ENCODE measurements at places on chromosomes 6 and 20.
A peak's percentile ranks its signal among the peaks of the same experiment; 100 is the strongest.

DNA sequence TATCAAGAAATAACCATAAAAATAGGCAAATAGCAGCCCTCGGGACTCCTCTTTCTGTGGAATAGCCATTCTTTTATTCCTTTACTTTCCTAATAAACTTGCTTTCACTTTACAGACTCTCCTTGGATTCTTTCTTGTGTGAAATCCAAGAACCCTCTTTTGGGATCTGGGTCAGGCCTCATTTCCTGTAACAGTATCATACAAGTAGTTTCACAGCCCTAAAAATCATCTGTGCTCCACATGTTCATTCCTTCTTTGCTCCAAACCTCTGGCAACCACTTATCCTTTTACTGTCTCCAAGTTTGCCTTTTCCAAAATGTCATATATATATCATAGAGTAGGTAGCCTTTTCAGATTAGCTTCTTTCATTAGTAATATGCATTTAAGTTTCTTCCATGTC, 13.5 kb upstream of the NT5E start:
- DNase-seq, result no peak

DNA sequence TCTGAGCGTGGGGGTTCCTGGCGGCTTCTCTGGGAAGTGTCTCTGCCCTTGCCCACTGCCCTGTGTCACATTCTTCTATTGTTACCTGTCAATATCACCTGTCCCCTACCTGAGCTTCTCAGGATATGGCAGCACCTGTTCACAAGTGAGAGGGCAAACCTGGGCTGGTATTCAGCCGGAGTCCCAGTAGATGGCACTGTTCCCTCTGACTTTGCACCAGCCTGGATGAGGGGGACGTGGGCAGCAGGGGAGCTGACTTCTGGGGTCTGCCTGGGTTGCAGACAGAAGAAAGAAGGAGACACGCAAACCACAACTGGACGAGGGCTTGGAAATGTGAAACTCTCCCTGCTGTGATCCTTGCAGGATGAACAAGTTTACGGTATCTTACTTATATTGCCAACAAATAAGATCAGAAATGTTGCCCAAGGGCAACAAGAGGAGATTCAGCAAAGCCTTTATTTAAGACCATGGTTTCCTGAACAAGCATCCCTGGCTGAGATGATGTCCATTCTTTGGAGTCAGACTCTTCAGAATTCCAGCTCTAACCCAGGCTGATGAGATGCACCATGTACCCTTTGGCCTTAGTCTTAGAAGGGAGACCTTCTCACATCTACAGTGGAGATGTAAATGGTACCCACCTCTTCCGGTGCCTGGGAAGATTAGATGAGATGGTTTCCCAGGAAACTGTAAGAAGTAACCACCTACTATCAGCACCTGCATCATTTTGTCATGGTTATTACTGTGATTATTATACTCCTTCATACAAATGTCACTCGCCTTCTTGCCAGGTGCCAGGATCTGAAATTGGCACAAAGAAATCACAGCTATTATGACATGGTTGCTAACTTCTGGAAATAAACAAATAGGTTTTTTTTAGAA, 400.0 kb upstream of the CDH4 start:
- no peak for DNase-seq

GRCh38 chr6:28343898-28344677, 5.7 kb upstream of the ZKSCAN3 start:
- no peak for DNase-seq

- DNase-seq, result no peak
Measured at GRCh38 chr6:92050216-92050615, 1369.1 kb downstream of the EPHA7 start.

GRCh38 chr6:135183002-135183531, 2.0 kb downstream of the MYB start:
- DNase-seq, result peak; percentile 67

- DNase-seq, result no peak
Measured at GRCh38 chr6:17877196-17877894, 110.1 kb downstream of the KIF13A start.

- DNase-seq, result no peak
Measured at GRCh38 chr6:48388044-48388443, 277.0 kb upstream of the PTCHD4 start.

DNA sequence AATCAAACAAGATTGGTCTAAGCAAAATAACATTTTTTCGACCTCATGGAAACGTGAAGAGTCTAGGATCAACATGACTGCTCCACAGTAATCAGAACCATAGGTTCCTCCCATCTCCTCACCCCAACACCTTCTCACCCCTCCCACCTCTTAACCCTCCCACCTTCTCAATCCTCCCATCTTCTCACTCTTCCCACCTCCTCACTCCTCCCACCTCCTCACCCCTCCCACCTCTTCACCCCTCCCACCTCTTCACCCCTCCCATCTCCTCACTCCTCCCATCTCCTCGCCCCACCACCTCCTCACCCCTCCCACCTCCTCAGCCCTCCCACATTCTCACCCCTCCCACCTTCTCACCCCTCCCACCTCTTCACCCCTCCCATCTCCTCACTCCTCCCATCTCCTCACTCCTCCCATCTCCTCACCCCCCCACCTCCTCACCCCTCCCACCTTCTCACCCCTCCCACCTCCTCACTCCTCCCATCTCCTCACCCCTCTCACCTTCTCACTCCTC, 567.4 kb downstream of the C6orf118 start:
- DNase-seq, result no peak

DNA sequence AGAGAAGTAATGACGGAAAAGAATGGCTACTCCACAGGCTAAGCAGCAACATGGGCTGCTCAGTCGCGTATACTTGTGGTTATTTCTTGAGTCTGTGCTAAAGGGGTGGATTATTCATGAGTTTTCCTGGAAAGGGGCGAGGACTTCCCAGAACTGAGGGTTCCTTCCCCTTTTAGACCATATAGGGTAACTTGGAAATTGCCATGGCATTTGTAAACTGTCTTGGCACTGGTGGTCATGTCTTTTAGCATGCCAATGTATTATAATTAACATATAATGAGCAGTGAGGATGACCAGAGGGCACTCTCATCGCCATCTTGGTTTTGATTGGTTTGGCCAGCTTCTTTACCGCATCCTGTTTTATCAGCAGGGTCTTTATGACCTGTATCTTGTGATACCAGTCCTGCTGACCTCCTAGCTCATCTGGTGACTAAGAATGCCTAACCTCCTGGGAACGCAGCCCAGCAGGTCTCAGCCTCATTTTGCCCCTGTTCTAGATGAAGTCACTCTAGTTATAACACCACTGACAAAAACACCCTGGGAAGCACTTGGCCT, 11.4 kb downstream of the LBP start:
- DNase-seq, result no peak

- no peak for DNase-seq
Measured at GRCh38 chr6:170248111-170248805, 42.6 kb downstream of the DLL1 start.

GRCh38 chr6:10382728-10383330, 32.0 kb downstream of the TFAP2A start:
- no peak for DNase-seq

DNA sequence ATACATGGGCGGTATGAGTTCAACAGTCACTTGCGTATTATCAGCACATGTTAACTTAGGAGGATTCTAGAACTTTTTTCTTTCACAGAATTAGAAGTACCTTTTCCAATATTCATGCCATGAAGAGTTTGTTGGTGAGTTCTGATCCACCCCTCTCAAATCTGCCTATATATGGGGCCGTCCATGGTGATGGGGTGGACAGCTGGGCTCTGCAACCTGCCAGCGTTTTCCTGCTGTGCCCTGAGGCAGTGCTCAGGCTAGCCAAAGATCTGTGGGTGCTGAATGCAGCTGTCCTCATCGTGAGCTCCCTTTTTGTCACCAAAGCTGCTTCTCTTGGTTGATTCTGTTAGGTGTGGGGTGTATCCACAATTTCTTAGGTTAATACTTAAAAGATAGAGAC, 88.7 kb downstream of the THBS2 start:
- DNase-seq, result no peak

- no peak for DNase-seq
Measured at GRCh38 chr6:63023726-63024125, 187.5 kb upstream of the FKBP1C start.

DNA sequence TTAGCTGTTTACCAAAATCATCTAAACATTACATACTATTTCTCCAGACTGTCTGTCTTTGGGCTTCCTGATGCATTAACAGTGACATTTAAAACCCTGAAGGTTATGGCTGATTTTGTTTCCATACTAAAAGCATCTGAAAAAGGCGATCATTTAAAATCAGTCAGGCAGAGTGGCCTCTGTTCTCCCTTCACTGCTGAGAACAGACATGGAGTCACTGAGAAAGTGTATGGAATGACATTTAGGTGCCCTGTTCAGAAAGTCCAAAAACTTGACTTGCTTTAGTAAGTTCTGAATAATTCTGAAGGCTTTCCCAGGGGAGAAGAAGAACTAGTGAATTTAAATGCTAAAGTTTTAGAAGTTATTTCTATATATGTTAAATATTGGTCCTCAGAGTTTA, 83.0 kb downstream of the MAP7 start:
- no peak for DNase-seq

DNA sequence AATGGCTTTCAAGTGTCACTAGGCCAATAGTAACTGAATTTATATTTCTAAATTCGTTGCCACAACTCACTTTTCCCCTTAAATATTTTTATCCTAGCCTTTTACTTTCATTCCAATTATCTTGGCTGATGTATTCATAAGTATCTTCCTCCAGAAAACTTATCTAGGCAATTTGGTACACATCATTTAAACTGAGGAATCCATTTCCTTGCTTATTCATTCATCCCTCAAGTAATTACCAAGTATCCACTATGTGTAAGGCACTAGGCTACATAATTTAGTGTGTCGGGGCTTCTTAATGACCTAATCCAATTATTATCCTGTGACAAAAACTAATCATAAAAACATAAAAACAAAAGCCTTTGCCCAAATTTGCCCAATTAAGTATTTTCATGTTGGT, 258.3 kb upstream of the TCF21 start:
- no peak for DNase-seq

DNA sequence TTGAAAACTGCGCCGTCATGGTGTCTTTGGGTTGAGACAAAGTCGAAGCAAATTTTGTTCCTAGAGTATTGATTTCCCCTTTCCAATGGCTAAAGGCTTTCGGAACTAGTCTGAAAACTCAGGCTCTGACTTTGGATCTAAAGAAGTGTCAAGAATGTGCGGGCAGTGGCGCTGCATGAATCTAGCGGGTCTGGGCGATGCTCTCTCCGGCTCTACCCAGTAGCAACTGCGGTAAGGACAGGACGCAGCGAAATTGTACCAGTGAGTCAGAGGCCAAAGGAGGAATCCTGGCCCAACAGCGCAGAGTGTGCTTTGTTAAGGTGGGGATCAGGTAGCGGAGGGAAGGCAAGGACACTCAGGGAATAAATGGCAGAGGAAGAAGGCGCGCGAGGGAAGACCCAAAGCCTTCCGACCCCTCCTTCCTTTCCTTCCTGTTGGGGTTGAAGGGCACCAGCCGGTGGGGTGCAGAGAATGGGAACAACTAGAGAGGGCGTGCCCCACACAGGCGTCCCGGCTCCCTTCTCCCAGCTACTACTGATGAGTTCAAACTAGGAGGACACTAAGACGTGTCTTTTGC, 32.1 kb downstream of the HLA-F start:
- no peak for DNase-seq

- DNase-seq, result no peak
Measured at GRCh38 chr6:11055127-11055627, 11.1 kb upstream of the ELOVL2 start.

DNA sequence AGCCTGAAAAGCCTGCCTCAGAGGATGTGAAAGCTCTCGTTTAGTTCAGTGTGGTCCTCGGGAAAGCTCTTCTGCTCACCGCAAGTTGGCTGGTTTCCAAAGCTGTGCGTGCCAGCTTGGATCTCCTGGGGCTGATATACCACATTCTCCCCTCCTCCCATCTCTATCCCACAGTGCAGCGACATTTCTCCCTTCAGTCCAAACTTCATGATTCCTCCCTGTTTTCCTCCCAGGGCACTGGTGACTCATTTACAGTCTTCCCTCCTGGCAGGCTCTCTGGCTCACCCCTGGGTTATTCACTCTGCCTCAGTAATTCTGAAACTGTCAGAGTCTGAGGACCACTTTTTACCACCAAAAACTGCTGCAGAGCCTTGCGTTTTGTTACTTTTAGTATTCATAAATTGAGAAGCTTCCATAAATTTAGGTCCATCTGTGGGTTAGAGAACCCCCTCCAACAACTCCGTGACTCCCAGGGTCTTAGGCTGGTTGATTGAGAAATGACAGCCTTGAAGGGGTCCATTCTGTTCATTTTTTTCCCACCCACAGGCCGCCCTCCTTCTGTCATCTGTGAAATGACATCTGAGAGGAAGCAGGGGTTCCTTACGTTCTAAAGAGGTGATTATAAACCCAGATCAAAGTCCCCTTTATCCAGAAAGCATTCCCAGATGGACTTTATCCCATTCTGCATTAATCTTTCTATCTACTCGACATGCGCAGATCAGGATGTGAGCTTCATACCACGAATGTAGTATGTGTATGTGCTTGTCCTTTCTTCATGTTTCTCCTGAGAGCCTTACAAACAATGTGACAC, 6.1 kb downstream of the TRIM10 start:
- DNase-seq, result no peak

DNA sequence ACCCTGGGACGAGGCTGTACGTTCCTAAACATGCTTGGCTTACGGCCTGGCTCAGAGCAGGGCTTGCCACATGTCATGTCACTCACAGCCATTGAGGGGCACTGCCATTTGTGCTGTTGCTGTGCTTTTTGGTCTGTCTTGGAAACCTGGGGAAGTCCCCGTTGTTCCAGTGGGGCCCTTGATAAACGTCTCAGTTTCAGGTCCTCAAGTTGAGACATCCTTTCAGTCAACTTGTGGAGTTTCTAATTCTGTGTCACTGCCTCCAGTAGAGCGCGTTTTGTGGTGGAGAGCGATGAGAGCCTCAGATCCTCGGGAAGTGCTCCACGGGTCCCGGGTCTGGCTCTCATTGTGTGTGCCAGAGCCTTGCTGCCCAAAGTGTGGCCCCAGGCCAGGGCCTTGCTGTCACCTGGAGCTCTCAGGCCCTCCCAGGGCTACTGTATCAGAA, 43.0 kb upstream of the CCR6 start:
- peak; percentile 74 for DNase-seq

DNA sequence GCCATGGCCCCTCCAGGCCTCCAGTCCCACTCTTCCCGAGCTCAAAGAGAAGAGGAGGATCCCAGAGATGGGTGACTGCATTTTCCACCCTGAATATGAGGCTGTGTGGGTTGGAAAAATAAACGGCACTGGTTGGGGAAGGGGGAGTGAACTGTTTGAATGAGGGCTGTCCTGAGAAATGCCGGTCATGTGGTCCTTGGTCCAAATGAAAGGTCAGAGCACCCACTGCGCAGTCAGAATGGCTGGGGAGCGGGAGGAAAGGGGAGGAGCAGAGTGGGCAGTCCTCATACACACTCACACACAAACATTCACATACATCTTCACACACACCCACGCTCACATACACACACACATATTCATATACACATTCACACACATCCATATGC, 83.1 kb downstream of the MRPL14 start:
- DNase-seq, result no peak

GRCh38 chr20:48451401-48451800, 376.4 kb downstream of the PREX1 start:
- no peak for DNase-seq

DNA sequence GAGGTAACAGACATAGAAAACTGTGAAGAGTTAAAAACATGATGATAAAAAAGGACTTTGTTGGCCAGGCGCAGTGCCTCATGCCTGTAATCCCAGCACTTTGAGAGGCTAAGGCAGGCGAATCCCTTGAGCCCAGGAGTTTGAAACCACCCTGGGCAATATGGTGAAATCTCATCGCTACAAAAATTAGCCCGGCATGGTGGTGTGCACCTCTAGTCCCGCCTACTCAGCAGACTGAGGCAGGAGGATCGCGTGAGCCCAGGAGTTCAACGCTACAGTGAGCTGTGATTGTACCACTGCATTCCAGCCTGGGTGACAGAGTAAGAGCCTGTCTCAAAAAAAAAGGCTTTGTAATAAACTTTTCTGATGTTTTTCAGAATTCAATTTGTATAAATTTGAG, 60.1 kb downstream of the GFOD1 start:
- no peak for DNase-seq
